ENCODE measurements at places on chromosomes 11 and 22.

- DNase-seq = no peak
Measured at GRCh38 chr11:123566852-123567251, 87.6 kb downstream of the SCN3B start.

GRCh38 chr11:112841729-112842128 lies 119.5 kb upstream of the NCAM1 start:
- DNase-seq = no peak

GRCh38 chr11:121578251-121578976 lies 125.6 kb upstream of the SORL1-AS1 start:
- no peak for DNase-seq

GRCh38 chr11:86176165-86176884 lies 68.2 kb upstream of the EED start:
- no peak for DNase-seq

GRCh38 chr22:40525250-40525884 lies 111.2 kb downstream of the MRTFA start:
- peak; percentile 25 for DNase-seq

DNA sequence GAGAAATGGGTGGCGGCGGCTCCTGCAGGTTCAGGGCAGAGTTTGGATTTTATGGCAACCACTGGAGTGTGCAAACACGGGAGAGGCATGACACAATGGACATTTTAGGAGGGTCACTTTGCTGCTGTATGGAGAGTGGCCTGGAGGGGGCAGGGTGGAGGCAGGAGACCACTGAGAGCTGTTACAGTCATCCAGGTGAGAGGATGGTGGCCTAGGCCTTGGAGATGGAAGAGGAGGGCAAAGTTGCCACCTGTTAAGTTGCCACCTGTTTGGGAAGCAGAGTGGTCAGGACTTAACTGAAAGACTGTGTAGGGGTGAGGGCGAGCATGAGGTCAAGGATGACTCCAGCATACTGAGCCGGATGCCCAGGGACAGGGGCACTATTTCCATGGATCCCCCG lies 2.3 kb upstream of the RAD9A start:
- DNase-seq = no peak

- DNase-seq = no peak
Measured at GRCh38 chr11:35144806-35145205, 5.8 kb downstream of the CD44 start.

DNA sequence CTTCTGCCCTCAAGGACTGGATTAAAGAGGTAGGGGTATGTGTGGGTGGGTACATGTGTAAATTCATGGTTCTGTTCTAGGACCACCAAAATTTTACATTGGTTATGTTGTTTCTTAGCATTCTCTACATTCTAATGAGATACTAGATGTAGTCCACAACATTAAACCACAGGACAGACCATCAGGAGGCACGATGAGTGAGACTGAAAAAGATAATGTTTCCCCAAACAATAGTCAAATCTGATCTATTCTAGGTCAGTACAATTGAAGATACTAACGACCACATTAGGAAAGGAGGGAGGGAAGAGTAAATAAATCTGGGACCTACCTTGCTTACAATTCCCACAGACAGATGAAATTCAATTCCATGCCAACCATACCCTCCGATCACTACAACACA lies 42.2 kb downstream of the MRTFA start:
- no peak for DNase-seq

- DNase-seq = no peak
Measured at GRCh38 chr11:132714859-132715440, 817.4 kb downstream of the OPCML start.

DNA sequence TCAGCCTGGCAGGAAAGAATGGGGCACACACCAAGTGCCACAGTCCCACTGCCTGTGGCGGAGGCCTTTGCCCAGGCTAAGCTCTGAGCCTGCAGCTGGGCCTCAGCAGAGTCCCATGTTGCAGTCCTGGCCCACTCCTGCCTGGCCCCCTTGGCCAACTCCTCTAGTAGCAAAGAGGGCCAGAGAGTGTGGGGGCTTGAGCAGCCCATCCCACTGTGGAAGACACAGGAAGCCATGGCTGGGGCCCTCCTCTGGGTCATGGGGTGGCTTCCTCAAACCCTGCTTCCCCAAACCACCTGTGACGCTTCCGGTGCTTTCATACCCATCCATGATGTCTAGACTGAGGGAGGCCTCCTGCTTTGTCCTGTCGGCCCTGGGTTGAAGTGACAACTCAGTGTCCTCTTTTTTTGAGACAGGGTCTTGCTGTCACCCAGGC lies 5.8 kb downstream of the RPS19BP1 start:
- DNase-seq = no peak

DNA sequence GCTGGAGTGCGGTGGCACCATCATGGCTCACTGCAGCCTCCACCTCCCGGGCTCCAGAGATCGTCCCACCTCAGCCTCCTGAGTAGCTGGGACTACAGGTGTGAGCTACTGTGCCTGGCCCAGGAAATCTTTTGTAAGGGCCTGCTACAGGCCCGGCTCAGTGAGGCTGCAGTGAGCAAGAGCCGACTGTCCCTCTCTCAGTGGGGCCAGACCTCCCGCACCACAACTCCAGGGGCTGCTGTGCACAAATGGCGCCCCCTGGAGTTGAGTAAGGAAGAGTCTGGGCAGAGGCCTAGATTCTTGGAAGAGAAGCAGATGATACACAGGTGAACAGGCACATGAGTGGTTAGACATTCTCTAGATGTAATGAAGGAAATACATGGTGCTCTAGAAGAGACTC lies 7.0 kb downstream of the SERHL2 start:
- no peak for DNase-seq

DNA sequence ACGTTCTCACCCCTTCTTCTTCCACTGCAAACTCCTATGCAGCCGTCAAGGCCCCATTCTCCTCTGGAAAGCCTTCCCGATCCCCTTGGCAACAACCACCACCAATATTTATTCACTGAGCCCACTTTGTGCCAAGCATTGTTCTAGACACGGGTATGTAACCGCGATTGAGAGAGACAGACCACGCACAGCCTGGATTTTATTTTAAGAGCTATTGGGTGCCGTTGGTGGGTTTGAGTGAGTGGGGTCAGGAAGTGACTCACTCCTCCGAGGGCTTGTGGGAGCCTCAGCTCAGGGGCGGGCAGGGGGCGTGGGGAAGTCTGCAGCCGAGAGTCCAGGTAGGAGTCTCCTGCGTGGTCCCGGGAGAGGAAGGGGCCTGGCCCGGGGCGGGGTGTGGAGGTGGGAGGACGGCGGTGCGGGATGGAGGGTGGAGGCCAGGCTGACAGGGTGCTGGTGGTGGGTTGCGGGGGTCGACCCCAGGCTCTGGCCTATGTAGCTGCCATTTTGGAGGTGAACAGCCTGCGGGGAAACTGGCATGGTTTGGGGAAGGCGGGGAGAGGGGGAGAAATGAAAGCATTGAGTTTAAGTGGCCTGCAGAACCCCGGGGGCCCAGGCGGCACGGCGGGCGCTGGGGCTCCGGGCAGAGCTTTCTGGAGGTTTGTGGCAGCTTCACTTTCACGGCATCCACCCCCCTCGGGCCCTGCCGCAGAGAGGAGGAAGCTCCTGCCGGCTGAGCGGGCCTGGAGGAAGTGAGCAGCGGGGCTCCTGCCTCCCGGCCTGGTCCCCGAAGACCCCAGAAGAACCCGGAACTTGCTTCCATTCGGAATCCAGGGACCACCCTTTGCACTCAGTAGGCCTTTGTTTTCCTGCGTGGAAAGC lies 547 bp downstream of the PARVG start:
- peak; percentile 32 for DNase-seq

GRCh38 chr11:35390737-35391682 lies 28.3 kb downstream of the SLC1A2 start:
- no peak for DNase-seq

All from activated naive CD8-positive, alpha-beta T cell treated with anti-CD3 and anti-CD28 coated beads, Interleukin-2, amount 50 U/mL, for 16 hours (primary cell).